SK-MEL-5 (cell line): ENCODE measurements at places on chromosomes 5 and 9.

DNA sequence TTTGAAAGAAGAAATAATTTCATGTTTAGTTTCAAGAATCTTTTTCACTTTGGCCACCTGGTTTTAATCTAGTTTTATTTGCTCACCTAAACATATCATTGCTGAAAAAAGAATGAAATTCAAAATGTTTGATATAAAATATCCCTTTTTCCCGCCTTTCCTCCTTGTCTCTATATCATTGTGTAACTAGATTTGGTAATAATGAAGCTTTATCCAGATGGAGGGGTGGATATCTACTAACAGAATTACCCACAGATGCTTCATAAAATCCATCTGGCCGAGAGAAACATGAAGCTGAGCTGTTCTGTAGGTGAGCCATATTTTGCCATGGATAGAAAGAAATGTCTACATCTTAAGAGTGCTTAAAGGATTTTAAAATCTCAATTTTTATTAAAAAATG, 214.7 kb downstream of the ICE1 start:
- DNase-seq = no peak

DNA sequence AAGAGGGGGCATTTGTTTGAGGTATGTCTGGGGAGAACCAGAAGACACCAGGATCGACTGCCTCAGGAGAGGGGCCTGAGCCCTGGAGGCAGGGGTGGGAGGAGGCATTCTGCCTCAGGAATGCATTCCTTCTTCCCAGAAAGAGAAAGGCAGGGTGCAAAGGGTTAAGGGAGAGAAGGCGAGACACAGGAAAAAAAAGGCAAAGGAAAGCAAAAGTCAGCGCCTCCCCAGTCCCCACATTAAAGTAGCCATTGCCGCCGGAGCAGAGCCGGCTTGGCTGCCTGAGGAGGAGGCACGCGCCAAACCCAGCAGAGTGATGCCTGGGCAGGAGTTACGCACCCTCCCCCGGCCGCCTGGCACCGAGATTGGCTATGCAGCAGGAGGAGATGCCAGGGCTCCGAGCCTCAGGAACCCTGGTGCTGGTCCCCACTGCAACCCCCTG, 123.8 kb upstream of the PHYKPL start:
- no peak for DNase-seq

DNA sequence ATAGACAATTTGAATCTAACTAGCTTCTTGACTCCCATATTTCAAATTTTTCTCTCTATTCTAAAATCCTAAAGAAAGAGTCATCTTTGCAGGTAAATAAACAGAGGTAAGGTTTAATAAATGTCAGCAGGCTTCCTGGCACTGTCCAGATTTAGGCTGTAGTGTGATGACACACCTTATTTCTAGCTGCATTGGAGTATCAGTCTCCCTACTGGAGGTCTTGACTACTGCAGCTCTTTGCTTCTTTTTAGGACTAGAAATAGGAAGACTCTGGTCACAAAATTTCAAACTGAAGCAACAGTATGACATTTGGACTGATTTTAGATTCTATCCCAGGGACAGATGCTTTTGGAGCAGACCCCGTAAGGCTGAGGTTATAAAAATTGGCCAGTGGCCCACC, 40.7 kb upstream of the PPP3R2 start:
- DNase-seq = no peak

GRCh38 chr5:150313501-150313900, 10.8 kb upstream of the ARSI start:
- no peak for DNase-seq

DNA sequence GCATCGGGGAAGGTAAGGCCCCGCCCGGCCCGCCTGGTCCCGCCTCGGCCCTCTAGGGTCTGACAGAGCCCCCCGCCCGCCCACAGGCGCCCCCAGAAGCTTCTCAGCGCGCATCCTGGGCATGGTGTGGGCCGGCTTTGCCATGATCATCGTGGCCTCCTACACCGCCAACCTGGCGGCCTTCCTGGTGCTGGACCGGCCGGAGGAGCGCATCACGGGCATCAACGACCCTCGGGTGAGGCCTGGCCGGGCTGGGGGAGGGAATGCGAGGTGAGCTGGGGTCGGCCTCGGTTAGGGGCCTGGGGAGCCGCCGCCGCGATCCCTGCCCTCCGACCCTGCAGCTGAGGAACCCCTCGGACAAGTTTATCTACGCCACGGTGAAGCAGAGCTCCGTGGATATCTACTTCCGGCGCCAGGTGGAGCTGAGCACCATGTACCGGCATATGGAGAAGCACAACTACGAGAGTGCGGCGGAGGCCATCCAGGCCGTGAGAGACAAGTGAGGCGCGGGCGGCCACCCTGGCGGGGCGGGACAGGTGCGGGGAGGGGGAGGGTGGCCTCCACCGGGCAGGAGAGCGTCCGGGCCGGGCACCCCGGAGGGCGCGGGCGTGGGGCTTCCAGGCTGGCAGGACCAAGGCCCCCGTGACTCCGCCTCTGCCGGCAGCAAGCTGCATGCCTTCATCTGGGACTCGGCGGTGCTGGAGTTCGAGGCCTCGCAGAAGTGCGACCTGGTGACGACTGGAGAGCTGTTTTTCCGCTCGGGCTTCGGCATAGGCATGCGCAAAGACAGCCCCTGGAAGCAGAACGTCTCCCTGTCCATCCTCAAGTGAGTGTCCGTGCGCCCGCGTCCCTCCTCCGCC, 7.1 kb downstream of the LRRC26 start:
- peak; percentile 38 for DNase-seq

GRCh38 chr5:126808521-126808988, 31.6 kb downstream of the LMNB1 start:
- peak; percentile 63 for DNase-seq

GRCh38 chr5:66179297-66180051, 35.4 kb downstream of the SREK1 start:
- DNase-seq = no peak

GRCh38 chr5:54927097-54927746, 58.2 kb downstream of the ESM1 start:
- no peak for DNase-seq

DNA sequence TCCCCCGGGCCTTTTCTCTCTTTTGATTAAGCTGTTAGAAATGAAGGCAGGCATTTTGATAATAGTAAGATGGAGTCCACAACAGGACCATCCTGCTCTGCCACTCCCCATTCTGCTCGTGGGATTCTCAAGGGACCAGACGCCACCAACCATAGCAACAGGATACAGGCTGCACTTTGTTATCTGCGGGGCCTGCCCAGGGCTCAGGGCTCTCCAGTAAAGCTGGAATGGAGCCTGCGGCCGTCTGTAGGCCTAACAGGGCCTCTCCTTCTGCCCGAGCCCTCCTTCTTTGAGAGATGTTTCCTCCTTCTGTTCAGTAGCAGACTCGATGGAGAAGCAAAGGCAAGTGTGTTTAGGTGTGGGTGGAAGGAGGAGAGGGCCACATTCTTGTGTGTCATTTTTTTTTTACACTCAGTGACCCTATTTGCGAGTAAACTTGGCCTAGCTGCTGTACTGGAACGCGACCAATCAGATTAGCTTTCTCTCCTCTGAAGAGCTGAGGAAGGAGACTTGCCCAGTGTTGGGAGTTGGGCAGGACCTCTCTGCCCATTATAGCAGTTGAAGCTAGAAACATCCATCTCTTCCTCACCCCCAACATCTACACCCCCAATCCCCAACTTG, 8.9 kb upstream of the EPB41L4B start:
- DNase-seq = no peak

DNA sequence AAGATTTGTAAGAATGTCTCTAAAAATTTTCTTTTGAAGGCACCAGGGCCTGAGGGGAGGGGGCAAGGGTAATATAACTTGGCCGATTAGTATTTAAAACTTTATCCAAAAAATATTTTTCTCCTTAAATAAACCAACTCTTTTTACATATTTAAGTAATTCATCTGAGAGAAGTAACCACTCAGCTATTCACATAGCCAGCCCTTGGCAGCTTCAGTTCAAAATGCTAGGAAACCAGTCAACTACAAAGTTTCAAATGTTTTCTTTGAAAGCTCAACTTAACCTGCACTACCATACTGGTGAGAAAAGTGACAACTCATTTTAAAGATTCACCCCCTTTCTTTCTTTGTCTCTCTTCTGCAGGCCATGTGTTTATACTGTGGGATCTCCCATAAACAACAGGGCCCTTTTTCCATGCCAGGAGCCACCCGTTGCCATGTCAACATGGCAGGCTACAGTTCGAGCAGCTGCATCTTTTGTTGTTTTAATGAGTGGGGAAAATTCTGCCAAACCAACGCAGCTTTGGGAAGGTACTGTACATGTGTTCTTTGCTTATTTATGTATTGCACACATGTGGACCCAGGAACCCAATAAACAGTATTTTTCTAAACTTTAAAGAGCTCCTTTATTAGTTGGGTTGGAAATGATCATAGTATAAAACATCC, 46.3 kb downstream of the AOPEP start:
- peak; percentile 37 for DNase-seq

DNA sequence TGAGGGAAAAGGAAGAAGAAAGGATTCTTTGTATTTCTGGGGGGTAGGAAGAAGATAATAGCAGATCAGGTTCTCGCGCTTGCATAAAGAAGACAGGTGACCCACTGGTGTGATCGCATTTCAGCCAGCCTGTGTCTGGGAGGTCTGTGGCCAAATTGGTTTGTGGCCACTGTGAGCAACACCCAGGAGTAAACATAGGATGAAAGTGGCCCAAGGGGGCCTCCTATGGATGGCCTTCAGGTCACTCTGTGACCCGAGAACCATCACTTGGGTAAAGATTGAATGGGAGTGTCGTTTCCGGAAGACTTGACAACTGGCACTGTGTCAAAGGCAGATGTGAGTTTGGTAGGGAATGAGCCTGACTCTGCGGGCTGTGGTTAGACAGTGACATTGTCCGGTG, 34.2 kb downstream of the RAI14 start:
- no peak for DNase-seq

DNA sequence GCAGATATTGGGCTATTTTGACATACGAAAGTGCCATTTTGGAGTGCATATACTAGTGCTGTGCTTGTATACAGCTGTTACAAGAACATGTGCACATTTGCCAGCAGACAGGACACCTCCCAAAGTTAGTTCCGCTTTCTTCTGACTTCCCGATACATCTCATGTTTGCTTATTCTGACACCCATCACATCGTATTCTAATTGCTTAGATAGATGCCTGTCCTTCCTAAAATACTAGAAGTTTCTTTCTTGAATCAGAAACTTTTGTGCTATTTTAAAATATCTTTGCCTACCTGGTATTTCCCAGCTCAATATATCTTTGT, 177.8 kb downstream of the TTLL11 start:
- DNase-seq = no peak

- DNase-seq = peak; percentile 34
Observed at GRCh38 chr9:69753830-69754229, 6.0 kb downstream of the PTAR1 start.

GRCh38 chr5:17763301-17763700, 129.0 kb downstream of the TAF11L14 start:
- no peak for DNase-seq

GRCh38 chr5:104646416-104646815, 1083.8 kb upstream of the NUDT12 start:
- no peak for DNase-seq

GRCh38 chr9:114908805-114909448, 21.5 kb downstream of the TNFSF8 start:
- no peak for DNase-seq

GRCh38 chr9:109248133-109248581, 72.7 kb downstream of the EPB41L4B start:
- no peak for DNase-seq

DNA sequence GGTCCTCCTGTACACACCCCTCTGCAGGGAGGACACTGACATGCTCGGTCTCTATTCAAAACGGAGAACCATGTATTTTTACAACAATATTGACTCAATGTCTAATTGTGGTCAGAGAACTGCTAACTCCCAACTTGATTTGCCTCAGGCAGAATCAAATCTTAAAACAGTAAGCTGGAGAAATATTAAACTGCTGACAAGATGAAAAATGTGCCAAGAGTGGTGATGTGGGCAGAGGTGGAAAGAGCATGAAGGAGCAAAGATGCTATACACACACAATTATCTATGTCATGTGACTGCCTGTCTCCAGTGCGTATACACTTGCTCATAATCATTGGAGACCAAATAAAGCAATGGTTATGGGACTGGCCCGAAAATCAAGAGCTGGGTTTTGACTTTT, 556.1 kb upstream of the ZNF608 start:
- DNase-seq = no peak

- no peak for DNase-seq
Observed at GRCh38 chr9:445033-445432, 230.4 kb downstream of the DOCK8 start.

DNA sequence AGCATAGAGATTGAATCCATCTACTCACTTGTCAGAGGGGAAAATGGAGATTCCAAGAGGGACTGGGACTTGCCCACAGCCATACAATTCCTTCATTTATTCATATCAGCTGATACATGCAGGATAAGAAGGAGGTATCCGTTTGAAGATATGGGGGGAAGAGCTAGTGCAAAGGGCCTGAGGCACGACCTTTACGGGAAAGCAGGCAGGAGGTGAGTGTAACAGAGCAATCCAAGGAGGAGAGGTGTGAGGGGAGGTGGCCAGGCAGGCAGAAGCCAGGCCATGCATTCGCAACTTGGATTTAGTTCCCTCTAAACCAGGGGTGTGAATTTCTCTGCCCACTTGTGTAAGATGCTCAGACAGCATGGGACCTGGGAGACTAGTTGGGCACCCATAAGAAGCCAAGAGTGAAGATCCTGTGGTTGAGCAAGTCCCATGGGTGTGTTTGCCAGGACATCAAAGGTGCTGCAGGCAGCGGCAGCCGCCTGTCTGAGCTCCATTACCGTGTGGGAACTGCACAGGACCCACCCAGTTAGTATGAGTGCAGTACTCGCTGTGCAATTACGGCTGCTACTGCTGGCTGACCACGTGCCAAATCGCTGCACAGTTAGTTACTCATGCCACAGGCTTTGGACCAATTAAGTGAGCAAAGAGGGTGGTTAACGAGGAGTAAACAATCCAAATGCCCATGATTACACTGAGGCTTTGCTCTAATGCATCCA, 31.4 kb upstream of the FAT2 start:
- DNase-seq = no peak
